ENCODE measurements at places on chromosomes 13 and 19.

DNA sequence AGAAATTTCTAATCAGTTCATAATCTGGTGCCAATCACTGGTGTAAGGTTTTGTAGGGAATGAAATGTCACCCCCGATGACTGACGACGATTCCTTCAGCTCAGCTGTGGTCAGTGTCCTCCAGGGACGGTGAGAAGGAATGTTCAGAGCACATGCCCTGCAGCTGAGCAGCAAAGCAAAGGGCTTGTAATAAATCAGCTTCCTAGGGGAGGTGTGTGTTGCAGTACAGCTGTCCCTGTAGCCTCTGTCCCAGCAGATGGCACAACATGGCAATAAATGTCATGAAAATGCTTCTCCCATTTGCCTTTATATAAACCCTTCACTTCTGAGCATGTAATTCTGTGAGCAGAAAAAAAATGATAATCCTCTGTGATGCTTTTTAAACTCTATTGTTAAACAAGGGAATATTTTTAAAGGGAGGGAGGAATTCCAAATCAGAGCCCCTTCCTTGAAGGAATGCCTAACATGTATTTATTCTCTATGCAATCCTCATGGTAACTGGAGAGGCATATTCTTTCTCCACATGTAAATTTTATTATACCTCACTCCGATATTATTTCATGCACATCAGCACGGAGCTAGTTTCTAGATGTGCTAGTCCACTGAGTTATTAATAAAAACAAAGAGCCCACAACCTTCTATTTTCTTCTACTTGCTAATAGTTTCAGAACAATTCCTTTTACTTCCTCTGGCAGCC, 102.5 kb downstream of the FAM216B start:
- no peak for DNase-seq

DNA sequence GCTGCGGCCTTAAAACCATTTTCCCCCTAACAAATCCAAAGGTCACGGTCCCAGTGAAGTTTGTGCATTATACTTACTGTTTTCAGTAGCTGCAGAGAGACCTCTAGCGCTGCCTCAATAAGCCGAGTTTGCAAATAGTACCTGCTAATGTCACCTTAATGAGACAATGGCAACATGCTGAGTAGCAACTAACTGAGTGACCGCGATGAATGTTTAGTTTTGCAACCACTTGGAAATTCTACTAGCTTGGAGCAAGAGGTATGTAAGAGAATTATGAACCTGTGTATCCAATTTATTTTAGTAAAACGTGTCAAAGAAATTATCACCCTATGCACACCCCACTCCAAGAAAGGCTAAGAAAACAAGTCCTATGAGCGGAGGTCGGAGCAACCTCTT, 1.2 kb downstream of the KPNA3 start:
- peak; percentile 18 for DNase-seq

GRCh38 chr13:29733147-29733611, 117.2 kb downstream of the UBL3 start:
- DNase-seq, result no peak

DNA sequence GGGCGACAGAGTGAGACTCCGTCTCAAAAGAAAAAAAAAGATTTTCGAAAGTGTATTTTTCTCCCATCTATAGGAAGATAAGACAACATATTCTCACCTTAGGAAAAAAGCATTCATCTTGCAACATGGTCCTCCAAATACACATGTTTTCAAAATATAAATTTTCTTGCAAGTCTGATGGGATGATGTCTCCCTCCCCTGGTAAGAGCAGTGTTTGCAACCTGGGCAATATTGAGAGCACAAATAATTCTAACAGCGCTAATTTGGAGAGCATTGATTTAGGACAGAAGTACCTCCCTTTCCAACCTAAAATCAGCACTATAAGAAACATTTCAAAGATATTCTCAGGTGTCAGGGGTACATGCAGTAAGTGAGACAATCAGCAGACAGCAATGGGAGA, 61.0 kb upstream of the SHISA2 start:
- no peak for DNase-seq

GRCh38 chr19:1945899-1946298, 4.9 kb downstream of the CSNK1G2 start:
- DNase-seq, result peak; percentile 21

Data from activated CD4-positive, alpha-beta T cell treated with anti-CD3 and anti-CD28 coated beads, Interleukin-2, amount 50 U/mL, for 16 hours (primary cell).